Activated T-helper 1 cell treated with anti-CD3 and anti-CD28 coated beads, Interleukin-2, amount 50 U/mL, for 16 hours (primary cell): ENCODE measurements at places on chromosomes 5 and 9.

- DNase-seq: no peak
Observed at GRCh38 chr9:87667164-87667738, 58.7 kb upstream of the CTSL start.

- no peak for DNase-seq
Observed at GRCh38 chr9:13957089-13957488, 356.9 kb downstream of the NFIB start.

GRCh38 chr9:115121181-115121580 lies 3.2 kb upstream of the TNC start:
- DNase-seq: no peak

DNA sequence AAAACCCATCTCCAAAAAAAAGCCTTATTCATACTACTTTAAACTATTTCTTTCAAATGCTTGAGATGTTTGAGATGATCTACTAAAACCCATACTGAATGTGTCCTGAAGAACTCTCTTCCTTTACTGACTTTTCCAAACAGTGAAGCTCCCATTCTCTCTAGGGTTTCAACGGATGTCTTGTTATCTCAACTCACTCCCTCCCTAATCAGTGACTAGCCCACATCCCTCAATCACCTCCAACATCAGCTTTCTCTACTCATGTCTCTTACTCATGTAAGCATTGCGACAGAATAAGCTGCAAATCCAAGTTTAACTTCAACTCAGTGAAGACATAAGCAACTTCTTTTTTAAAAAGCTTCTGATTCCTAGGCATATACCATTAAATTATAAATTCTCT lies 42.1 kb downstream of the WDR41 start:
- DNase-seq: no peak

DNA sequence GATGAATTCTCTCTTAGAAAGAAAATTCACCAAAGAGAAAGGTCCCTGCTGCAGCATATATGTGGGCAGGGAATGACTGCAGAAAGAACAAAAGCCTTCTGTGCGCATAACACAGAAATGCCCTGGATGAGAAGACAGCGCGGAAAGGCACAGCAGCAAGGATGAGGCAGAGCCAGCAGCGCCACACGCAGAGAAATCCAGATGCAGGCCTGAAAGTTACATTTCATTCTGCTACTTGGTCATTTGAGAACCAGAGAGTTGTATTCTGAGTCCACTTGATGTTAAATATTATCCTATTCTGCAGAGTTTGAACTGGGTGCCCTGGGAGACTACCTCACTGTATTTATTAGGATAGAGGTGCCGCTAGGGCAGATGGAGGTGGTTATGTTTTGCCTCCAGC lies 68.5 kb downstream of the GLDC start:
- DNase-seq: no peak

- DNase-seq: no peak
Observed at GRCh38 chr9:23822261-23823169, 3.5 kb downstream of the ELAVL2 start.

- no peak for DNase-seq
Observed at GRCh38 chr9:101486693-101487442, 46.8 kb upstream of the RNF20 start.

GRCh38 chr9:16417749-16418148 lies 452.7 kb downstream of the BNC2 start:
- no peak for DNase-seq

GRCh38 chr5:34449639-34450038 lies 206.5 kb upstream of the RAI14 start:
- DNase-seq: no peak

DNA sequence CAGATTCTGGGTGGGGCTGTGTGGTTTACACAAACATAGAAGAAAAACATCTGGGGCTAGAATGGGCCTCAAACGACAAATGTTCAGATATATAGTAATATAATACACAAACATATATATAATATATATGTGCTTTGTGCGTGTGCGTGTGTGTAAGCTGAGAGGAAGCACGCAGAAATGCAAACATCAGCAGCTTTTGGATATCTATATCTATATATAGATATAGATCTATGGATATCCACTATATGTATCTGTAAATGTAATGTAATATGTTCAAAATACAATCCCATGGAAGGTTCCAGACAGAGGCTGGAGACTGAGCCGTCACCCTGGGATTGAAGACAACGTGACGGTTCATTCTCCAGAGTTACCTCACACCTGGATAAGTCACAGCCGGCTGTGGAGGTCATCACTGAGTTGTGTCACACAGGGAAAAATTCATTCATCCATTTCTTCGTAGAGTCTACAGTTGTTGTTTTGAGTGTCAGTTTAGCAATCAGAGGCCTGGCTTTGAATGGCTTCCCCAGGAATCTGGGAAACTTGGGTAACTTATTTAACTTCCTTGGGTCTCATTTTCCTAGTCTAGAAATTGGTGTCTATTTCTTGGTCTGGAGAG lies 123.0 kb upstream of the CPEB4 start:
- no peak for DNase-seq

- DNase-seq: no peak
Observed at GRCh38 chr9:5920860-5921328, 30.2 kb downstream of the MLANA start.

DNA sequence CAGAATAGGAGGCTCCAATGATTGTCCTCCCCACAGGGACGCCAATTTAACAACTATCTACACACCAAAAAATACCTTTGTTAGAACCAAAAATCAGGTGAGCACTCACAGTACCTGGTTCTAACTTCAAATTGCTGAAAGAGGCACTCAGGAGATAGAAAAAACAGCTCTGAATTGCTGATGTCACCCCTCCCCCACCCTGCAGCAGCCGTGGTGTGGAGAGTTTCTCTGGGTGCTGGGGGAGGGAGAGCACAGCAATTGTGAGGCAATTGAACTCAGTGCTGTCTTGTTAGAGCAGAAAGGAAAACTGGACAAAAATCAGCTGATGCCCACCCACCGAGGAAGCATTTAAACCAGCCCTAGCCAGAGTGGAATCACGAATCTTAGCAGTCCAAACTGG lies 41.8 kb downstream of the TNFSF8 start:
- DNase-seq: no peak

DNA sequence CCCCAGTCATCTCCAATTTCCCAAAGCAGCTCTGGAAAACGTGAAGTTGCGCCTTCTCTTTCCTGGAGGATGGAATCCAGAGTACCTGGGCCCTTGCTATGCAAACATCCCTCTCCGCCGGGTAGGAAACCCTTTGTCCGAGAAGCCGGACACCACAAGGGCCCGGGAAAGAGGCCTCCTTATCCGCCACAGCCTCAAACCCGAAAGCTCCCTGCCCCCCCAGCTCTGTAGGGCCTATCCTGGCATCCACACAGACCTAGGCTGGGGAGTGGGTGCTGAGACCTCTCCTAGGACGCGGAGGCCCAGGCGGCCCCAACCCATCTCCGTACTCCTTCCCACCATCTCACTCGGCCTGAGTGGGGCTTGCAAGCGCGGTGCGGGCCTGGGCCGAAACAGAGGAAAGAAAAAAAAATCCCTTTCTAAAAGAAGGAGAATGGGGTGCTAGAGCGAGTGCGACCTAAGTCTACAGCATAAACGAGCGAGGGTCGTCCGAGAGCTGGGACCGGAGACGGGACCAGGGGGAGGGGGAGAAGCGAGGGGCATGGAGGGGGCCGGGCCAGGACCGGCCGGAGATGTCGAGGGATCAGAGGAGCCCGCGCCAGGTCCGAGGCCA lies 624 bp downstream of the FBXW11 start:
- DNase-seq: peak; percentile 7

DNA sequence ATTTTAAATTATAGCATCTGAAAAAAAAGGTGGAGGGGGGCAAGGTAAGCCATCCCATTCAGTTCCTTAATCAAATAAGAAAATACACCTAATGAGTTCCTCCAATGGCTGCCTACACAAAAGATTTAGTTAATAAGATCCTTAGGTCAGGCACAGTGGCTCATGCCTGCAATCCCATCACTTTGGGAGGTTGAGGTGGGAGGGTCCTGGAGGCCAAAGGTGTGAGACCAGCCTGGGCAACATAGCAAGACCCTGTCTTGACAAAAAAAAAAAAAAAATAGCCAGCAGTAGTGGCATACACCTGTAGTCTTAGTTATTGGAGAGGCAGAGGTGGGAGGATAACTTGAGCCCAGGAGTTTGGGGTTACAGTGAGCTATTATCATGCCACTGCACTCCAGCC lies 78.4 kb downstream of the ST8SIA4 start:
- DNase-seq: no peak

- DNase-seq: no peak
Observed at GRCh38 chr9:113705928-113706519, 170.1 kb upstream of the ZNF618 start.

DNA sequence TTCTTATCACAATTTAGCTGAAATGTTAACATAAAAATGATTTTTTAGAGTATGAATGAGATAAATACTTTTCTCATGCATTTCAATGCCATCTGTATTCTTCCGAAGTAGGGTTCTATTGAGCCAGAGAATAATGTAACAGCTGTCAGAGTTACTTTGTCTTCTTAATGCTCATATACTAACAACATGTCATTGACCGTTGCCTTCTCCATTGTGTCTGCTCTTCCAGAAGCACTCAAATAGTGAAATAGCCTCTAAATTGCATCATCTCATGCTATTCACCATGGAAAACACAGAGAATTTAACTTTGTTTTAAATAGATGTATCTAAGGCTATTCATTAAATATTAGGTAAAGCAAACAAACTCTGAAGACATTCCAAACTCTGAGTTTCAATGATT lies 1875.9 kb upstream of the CDH9 start:
- DNase-seq: no peak

DNA sequence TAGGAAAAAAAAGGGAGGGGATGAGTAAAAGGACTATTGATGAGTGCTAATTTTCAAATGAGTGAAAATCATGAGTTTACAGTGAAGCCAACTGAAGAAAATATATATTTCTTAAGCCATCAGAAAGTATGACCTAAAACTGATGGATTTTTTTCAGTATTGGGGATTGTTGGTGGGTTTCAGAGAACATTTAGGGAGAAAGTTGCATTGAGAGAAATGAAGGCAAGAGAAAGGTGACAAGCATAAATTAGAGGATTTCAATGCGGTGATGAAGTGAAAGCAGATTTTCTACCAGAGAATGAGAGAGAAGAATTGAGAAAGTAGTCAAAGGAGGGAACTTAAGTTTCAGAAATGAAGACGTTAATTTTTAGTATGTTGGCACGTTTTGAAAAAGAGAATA lies 8.5 kb upstream of the SNX24 start:
- no peak for DNase-seq
